ENCODE measurements at places on chromosomes 1 and 21.

GRCh38 chr1:60153961-60154360 is 80.4 kb upstream of the C1orf87 start:
- DNase-seq: no peak

DNA sequence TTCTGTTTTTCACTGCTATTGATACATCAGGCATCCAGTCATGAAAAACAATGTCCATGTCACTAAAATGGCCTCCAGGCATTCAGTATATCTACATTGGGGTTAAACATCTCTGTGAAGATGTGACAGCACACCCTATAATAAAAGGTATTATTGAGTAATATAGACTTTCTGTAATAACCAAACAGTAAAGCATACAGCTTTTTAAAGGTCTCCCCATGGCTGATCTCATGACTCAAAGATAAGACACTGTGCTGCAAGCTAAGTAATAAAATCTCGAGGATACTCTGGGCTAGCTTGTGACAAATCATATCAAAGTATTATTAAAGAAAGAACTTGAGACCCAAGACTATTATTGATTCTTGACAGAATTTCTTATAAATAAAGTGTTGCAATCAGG is 613.1 kb upstream of the PKN2 start:
- DNase-seq: no peak

- no peak for DNase-seq
Observed at GRCh38 chr1:119364640-119365039, 3.9 kb upstream of the HAO2 start.

GRCh38 chr1:155801149-155801548 is 55.9 kb downstream of the GON4L start:
- no peak for DNase-seq

DNA sequence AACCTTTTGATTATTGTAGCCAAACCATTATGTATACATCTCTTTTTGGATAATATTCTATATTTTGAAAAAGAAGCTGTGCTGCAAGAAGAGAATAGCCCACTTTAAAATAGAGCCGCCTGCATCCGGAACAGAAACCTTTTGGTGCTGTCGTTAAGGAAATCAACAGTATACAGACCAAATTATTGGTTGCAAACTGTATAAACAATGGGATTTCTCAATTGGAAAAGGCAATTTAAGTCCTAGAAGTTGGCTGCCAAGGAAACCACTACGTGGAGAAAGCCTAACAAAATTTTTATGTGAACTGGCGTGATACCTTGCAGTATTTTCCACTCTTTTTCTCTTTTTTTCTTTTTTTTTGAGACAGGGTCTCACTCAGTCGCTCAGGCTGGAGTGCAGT is 25.8 kb downstream of the DESI2 start:
- no peak for DNase-seq

DNA sequence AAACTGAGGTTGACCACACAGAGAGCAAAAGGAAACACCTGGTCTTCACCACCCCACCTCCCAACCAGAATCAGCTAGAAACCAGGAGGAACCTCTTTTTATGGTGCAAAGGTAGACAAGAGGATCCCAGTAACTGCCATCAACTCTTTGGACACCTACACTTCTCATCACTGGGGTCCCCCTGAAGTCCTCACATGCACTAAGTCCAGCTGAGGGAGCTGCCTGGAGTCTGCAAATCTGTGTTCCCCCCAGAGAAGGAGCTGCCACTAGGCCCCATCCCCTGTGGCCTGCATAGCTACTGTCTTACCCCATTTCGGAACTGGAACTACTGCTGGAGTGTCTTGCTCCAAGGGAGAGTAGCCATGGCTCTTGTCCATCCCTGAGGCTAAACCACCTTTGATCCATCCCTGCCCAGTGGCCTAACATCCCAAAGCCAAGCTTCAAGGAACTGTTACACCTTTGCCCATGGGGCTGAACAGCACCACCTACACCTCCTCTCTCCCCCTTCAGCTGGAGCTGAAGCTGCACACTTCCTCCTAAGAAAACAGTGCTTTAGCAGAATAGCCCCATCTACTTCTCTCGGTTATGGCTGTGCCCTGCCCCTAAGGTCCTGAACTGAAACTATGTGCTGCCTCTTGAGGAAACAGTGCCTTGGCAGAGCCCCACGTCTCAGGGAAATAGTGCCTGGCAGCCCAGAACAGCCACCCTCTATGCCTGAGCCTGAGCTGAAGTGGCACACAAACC is 85.4 kb upstream of the CD53 start:
- no peak for DNase-seq

GRCh38 chr1:6970221-6970620 is 185.0 kb downstream of the CAMTA1 start:
- no peak for DNase-seq

GRCh38 chr1:78892260-78892840 is 114.2 kb downstream of the ADGRL4 start:
- DNase-seq: no peak

GRCh38 chr21:36883532-36884486 is 82.7 kb downstream of the HLCS start:
- no peak for DNase-seq

DNA sequence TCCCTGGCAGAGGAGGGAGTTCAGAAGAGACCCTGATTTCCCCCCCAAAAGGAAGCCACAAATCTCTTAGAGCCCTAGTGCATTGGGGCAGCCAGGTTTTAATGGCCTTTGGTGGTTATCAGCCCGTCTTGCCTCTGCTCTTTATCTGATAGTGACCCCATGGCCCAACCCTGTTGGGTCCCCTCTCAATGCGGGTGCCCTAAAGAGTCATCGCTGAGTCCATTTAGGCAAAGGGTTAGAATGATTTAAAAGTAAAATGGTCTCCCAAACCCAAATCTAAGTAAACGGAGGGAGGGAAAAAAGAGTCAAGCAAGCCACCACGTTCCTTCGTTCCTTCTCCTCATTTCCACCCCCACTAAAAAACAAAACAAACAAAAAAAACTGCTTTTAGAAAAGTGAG is 164.0 kb downstream of the RUNX1 start:
- DNase-seq: no peak

- DNase-seq: peak; percentile 64
Observed at GRCh38 chr1:162918151-162918754, 57.3 kb upstream of the CCDC190 start.

DNA sequence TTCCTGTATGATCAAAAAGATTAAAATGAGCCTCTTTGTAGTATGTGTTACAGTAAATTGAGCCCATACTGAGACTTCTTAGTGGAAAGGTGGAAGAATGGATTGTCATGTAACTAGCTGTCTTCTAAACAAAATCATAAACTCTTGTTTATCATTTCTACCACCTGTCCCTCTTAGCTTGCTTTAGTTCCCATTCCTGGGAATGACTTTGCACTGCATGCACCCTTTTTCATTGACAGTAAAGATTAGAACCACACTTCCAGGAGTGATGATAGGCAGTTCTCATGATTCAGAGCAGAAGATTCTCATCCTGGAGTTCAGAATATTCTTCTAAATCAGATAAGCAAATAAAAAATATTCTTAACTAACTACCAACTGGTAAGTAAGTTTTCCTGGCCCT is 28.0 kb downstream of the DENND2D start:
- no peak for DNase-seq

- DNase-seq: no peak
Observed at GRCh38 chr1:25082995-25083394, 149.3 kb downstream of the SYF2 start.

GRCh38 chr1:9823693-9823942 is 147 bp downstream of the CLSTN1 start:
- DNase-seq: no peak

DNA sequence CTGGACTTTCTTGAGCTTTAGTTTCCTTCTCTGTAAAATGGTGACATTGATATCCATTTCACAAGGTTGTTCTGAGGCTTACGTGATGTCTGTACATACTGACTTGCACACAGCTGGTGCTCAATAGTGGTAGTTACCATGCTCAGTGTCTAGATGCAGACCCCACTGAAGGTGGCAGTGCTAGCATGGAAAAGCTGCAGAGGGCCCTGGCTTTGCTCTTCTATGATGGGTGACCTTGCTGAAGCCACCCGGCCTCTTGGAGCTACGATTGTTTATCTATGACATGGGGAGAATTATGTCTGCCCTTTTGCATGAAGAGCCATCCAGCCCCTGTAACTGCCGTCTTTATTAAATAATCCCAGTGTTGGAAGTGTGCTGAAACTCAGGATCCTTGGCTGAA is 131.8 kb downstream of the PLXNA2 start:
- no peak for DNase-seq

GRCh38 chr1:103194060-103194459 is 85.7 kb upstream of the COL11A1 start:
- DNase-seq: no peak

GRCh38 chr1:4133297-4133938 is 233.3 kb upstream of the C1orf174 start:
- DNase-seq: no peak

DNA sequence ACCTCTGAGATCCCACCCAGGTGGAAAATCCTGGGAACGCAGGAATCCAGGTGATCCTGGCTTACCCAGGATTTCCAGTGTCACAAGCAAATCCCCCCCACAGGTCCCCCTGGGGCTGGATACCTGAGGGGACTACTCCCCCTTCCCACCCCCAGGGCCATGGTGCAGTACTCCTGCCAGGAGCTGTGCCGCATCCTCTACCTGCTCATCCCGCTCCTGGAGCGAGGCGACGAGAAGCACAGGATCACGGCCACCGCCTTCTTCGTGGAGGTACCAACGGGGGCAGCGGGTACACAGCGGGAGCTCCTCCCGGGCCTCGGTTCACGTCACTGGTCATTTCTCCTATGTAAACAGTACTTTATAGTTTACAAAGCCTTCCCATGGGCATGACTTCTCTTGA is 20.4 kb upstream of the TTC4 start:
- no peak for DNase-seq

DNA sequence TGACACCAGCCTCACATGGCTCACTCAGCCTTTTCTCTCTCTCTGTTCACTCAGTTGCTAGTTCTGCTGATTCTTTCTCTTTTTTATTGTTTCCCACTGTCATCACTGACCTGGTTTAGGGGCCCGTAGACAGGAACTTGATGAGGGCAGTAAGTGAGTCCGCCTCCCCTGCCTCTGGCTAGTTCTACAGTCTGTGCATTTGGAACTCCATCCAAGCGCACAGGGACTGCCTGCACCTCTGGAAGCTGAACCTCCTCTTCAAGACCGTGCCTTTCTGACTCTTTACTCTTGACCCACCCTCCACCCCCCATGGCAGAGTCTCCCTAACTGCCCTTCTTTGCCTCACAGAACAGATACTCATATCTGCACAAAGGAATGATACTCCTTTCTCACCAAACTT is 4.2 kb downstream of the TENT5C start:
- DNase-seq: no peak

DNA sequence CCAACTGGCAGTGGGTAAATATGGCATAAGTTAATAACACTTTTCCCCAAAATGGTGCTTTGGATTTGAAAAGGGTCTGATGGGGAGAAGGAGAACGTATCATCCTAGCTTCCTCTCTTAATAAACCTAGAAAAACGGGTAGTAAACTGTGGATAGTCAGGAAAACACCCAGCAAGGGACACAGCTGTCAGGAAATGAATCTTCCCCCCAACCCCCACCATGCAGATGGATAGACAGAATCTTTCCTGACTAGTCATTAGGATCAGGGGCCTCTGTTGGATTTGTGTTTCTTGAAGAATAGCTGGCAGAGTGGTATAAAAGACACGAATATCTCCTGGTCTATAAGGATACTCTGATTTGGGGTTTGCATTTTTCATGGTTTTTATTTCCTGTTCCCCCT is 22.5 kb upstream of the LAX1 start:
- no peak for DNase-seq

DNA sequence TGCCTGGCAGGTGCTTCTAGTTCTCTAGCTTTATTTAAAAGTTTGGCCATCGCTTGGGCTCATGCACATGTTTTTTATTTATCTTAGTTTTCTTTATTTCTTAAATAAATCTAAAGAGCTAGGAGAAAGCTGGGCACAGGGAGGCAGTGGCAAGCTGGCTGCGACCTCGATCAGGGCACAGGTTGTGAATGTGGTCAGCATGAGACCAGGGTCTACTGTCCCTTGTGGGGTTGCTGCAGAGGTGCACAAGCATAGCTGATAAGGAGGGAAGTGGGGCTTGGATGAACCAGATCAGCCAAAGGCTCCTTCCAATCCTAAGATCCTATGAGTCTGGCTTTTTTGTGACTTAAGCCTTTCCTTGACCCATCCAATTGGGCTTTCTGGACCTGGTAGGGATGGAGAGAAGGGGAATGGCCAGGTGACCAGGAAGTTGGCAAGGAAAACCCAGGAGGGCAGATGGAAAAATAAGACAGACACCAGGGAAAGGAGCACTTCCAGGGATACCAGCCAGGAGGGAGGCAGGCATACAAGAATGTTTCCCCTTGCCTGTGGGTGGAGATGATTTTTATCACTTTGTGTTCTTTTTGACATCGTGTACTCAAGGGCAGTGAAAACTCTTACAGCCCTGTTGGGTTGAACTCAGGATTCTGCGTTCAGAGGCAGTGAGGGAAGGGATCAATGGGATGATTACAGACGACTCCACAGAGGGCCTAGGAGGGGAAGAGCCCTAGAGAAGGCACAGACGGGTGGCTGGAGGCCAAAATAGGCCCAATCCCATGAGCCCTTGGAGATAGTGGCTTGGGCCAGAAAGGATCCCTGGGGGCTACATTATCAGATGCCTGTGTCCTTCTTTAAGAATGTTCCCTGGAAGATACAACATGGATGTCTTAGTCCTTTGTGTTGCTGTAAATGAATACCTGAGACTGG is 8.5 kb downstream of the CYP4B1 start:
- no peak for DNase-seq

Data from BE2C (cell line).